ENCODE measurements at places on chromosomes 7 and 10. TPM values are rescaled to one million over a fixed set of nuclear protein-coding genes. Genes with fewer than 3 reads are reported as not detected.

Gene MYL10
- not detected for total RNA-seq

- DNase-seq, result peak; percentile 90
Measured at GRCh38 chr10:110993024-110993693, 73.8 kb downstream of the SHOC2 start.

GRCh38 chr7:106201164-106201563, 83.6 kb downstream of the NAMPT start:
- no peak for DNase-seq

Gene PYROXD2
- 11.6 TPM for total RNA-seq

DNA sequence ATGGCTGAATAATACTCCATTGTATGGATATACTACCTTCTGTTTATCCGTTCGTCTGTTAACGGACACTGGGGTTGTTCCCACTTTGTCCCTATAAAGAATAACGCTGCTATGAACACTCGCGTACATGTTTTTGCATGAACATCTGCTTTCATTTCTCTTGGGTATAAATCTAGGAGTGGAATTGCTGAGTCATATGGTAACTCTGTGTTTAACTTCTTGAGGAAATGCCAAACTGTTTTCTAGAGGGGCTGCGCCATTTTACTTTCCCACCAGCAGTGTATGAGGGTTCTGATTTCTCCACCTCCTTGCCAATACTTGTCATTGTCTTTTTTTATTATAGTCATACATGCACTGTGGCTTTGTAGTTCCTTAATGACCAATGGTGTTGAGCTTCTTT, 20.6 kb upstream of the RASSF4 start:
- DNase-seq, result peak; percentile 56

Gene TWNK
- total RNA-seq, result 3.2 TPM

DNA sequence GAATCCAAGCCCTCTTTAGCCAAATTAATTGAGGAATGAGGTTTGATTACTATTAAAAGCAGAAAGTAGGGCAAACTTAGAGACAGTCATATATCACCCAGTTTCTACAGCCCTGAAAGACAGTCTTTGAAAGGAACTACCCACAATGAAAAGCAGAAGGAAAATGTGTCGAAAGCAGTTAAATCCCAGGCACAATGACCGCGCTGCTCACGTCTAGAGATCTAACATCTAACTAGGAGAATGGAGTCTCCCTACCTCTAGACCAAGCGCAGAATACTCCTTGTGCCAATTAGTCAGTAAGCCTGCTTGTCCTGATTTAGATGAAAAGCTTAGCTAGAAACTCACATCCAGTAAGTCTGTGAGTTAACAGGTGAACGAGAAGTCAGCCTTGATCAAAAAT, 350.0 kb downstream of the FGFR2 start:
- DNase-seq, result no peak

Gene SHH
- not detected for total RNA-seq

Gene PRPS1L1
- not detected for total RNA-seq

Gene CTAGE6
- 0.36 TPM for total RNA-seq

GRCh38 chr7:128164955-128165670, 76.0 kb upstream of the LEP start:
- DNase-seq, result no peak

- no peak for DNase-seq
Measured at GRCh38 chr10:12533151-12533550, 183.8 kb downstream of the CAMK1D start.

DNA sequence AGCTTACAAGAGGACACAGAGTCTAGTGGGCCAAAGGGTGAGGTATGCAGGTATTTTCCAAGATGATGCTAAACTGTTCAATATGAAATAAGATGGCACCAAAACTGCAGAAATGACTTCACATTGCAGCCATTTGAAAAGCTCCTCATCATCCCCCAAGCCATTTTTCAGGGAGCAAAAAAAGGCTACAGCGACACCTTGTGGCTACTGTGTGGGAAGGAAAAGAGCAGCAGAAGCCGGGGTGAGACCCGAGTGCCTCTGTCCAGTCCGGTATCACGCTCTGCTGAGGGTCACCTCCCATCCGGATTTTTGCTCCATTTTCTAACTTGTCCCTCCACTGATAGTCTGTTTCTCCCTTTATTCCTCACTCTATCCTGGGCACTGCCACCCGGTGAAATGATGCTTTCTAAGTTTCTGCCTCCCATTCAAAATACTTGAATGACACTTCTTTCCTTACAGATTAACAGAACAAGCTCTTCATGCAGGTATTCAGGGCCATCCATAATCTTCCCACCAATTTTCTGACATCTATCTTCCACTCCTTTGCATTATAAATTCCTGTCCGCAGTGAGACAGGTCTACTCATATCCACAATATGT, 220.2 kb downstream of the DGKI start:
- DNase-seq, result no peak

Gene MBLAC1
- total RNA-seq, result 2.2 TPM

- DNase-seq, result no peak
Measured at GRCh38 chr10:79555354-79556309, 4.6 kb downstream of the SFTPA2 start.

- DNase-seq, result no peak
Measured at GRCh38 chr10:98377536-98377935, 37.4 kb downstream of the PYROXD2 start.

DNA sequence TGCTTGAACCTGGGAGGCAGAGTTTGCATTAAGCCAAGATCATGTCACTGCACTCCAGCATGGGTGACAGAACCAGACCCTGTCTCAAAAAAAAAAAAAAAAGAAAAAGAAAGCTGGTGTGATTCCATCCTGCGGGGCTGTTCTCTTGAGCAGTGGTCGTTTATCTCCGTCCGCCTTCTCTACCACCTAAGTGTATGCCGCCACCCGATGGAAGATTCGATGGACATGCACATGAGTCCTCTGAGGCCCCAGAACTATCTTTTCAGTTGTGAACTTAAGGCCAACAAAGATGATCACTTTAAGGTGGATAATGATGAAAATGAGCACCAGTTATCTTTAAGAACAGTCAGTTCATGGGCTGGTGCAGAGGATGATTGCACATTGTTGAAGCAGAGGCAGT, 65.7 kb downstream of the ABRAXAS2 start:
- no peak for DNase-seq

DNA sequence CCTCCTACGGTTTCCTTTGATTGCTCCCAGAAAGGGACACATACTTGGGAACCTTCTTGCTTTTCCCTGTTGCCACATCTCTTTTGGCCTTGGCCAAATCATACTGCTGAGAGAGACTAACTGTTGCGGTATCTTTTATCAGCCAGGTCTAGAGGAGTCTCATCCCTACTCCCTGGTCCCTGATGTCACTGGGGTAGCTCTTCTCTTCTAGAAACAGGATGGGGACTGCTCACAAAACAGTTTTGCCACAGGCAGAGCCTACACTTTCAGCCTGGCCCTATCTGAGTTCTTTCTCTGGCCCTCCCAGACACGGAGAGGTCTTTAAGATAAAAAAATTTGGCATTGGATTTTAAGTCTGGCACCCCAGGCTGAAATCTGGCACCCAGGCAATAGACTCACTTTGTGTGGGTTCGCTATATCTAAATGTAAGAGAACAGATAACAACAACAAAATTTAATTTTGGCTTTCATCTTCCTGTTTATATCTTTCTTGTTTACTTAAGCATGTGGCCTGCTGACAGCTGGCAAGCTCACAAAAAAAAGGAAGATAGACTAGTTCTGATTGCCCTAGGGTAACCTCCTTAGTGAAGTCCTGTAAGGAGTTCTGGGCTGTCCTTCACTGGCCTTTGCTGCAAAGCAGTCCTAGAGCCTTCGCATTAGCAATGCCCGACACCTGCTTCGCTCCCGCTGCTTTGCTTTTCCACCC, 228.3 kb upstream of the NPVF start:
- no peak for DNase-seq

Gene GRID2IP
- total RNA-seq, result not detected
